ENCODE measurements at places on chromosomes 5 and 9.

DNA sequence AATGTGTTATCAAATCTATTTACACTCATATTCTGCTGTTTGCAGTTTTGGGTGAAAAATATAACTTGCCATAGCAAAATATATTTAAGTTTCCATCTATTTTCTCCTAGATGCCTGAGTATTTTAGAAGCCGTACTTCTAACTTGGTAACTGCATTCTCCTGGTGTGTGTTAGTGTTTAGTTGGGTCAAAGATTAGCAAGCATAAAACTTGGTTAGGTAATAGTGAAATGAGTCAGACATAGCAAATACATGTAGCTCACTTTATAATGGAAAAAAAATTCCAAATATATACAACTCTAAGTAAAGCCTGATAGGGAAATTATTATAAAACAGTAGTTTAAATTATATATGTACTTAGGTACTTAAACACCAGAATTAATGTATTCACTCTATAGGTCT lies 640.7 kb upstream of the ST8SIA4 start:
- no peak for DNase-seq

DNA sequence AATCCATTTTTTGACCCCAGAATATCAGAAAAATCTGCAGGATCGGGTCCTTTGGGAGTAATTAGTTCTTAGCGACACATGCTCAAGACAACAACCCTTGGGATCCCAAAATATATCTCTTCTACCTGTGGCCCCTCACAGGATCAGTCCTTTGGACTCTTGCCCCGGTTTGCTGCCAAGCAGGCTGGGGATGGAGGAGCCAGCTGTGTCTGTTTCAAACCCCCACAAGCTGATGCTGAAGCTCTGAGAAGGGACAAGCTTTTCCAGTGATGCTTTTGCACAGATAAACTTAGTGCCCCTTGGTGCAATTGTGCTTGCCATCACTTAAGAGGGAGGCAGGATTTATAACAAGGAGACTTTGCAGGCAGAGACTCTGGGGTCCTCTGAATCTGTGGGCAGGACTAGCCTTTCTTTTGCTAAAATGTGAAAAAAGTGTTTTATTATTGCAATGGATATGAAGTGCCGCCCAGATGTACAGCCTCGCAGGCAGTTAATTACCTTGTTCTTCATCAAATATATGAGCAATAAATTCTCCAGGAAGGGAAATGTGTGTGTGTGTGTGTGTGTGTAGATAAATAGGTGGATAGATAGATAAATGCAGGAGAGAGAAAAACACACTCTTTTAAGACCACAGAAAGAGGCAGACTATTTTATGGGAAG lies 9.6 kb upstream of the LHX2 start:
- no peak for DNase-seq

DNA sequence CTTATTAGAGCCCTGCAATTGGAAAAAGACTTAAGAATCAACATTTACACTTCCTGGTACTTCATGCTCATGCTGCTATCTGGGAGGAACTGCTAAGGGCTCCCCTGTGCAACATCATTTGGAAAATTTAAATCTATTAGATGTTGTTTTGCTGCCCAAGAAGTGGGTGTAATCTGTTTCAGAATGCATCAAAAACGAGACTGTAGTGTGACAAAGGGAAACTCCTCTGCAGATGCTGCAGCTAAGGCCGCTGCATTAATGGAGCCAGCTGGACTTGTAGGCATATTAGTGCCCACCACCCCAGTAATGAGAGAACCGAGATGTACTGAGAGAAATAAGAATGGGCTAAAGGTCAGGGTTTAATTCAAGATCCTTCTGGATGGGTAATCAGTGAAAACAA lies 11.1 kb upstream of the PAIP1 start:
- DNase-seq = no peak

DNA sequence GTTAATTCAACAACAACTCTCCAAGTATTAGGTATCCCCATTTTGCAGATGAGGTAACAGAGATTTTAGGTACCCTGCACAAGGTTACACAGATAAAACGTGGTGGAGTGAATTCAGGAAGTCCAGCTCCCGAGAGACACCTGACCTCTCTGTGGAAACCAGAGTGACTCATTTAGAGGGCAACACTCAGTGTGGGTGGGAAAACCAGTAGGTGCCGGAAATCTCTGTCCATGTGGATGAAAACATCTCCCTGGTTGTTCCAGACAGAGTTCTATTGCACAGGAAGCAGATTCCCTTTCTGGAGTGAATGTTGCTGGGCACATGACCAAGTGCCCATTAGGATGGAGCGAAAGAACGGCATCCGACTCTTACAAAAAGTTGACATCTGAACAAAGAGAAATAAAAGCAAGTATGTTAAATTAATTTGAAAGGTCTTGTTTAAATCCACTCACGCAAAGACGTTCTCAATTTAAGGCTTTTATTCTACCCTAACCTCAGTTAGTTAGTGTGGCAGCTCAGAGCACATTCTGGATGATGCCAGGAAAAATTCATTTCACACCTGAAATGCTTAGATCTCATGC lies 391.9 kb upstream of the WWC1 start:
- no peak for DNase-seq

DNA sequence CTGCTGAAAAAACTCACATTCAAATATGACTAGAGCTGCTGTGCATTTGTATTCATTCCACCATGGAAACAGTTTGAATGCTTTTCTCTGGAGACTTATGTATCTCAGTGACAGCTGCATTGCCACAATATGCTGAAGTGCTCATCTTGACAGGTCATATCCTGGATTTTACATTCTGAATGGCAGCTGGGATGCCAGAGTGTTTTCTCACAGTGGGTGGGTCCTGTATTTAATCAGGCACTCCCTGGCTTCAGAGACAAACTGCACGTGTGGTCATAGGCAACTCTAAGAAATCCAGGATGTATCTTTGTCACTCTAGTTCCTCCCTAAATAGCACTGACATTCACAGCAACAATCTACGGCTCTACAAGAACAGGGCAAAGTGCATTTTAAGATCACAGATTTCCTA lies 75.6 kb downstream of the ST8SIA4 start:
- DNase-seq = no peak

DNA sequence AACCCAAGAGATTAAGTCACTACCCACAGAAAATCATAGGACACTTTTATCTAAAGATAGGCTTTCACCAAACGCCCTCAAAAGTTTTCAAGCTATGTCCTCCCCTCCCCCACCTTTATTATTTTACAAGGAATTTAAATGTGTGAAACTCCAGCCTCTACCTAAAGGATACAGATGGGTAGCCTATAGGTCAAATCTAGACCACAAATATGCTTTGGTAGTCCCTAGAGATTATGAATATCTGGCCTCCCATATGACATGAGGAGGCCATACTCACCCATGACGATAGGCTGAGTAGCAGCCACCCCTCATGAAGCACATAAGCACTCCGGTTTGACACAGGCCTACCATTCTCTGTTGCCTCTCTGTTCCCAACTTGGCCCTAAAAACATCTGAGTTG lies 11.9 kb downstream of the SIL1 start:
- DNase-seq = no peak

GRCh38 chr9:82062245-82062644 lies 73.7 kb downstream of the SPATA31D1 start:
- no peak for DNase-seq

GRCh38 chr9:136985027-136985602 lies 2.3 kb downstream of the LCNL1 start:
- DNase-seq = no peak

- DNase-seq = no peak
Measured at GRCh38 chr5:40409601-40410000, 270.1 kb upstream of the PTGER4 start.

- DNase-seq = no peak
Measured at GRCh38 chr9:104775976-104776375, 12.0 kb downstream of the NIPSNAP3B start.

GRCh38 chr5:116404792-116405191 lies 169.8 kb downstream of the SEMA6A start:
- no peak for DNase-seq

- DNase-seq = no peak
Measured at GRCh38 chr5:169980418-169981053, at the start of gene INSYN2B. Gene INSYN2B, minus strand, starts transcription at chr5:169980495. Its CDS starts 96,597 bp downstream, at chr5:169883898.

GRCh38 chr5:124581738-124582560 lies 164.5 kb downstream of the ZNF608 start:
- DNase-seq = no peak

GRCh38 chr5:130216286-130216685 lies 312.0 kb downstream of the CHSY3 start:
- DNase-seq = no peak

DNA sequence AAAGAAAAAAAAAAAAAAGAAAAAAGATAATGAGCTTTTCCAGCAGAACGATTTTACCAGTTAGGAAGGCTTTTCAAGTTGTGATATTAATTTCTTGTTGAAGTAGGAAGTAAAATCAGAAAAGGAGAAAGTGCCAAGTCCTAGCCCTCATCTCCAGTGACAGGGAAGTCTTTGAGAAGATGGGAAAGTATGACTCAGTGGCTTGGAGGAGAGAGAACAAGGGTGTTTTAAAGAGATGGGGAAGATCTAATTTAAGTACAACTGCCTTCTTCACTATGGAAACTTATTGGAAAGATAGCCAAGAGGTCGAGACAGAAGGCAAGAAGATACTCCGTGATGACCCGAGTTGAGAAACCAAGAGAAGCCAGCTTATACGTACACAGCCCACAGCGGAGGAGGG lies 22.6 kb downstream of the FGF1 start:
- no peak for DNase-seq

GRCh38 chr5:143977891-143978461 lies 166.0 kb downstream of the HMHB1 start:
- DNase-seq = no peak

GRCh38 chr5:139232147-139232724 lies 34.1 kb upstream of the SIL1 start:
- DNase-seq = no peak

DNA sequence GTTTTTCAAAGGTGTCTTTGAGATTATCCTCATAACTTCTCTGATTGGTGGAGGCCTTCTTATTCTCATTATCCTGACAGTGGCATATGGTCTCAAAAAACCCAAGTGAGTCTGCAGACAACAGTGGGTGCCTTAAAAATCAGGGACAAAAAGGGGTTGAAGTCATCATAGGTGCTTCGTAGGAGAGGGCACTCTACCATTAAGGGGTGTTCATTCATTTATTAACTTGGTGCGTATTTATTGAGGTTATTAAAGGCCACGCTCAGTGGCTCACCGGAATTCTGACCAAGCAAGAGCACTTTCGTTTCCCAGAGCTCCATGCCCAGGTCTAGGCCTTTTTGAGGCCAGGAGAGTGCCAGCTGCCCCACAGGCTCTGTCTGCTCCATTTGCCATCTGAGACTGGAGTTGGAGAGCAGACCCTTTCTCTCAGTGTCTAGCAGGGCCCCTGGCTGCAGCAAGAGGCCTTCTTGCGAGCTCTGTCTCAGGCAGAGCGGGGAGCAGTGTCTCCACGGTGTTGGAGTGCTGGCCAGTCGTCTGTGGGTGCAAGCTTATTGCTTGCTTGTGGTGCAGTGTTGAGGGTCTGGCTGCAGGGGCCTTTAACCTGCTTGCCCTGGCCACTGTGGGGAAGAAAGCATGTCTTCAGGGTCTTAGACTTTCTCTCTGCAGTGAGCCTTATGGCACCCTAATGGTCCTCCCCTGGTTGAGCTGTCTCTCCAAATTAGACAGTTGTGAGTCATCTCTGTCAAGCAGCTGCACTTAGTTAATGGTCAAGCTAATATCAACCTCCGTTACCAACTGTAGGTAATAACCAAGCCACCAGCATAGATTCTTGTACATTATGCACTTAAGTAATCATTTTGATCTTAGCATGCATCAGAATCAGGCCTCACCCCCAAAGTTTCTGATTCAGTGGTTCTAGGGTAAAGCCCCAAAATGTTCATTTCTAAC lies 62.6 kb downstream of the IL31RA start:
- DNase-seq = no peak

DNA sequence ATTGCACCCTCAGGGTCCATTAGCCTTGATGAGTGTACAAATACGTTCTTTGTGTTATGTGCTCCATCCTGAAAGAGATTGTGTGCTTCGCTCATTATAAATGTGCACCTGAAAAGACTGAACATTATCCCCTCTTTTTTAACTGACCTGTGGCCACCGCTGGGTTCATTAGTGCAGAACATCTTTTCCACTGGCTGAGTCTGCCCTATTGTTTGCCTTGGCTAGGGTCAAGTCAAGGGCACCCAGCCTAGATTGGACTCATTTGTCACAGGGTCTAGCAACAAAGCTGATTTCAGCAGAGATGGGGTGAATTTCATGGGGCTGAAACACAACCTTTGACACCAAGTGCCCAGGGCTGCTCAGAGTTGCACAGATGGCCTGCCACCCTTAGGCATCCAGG lies 764.1 kb upstream of the ARRDC3 start:
- no peak for DNase-seq

DNA sequence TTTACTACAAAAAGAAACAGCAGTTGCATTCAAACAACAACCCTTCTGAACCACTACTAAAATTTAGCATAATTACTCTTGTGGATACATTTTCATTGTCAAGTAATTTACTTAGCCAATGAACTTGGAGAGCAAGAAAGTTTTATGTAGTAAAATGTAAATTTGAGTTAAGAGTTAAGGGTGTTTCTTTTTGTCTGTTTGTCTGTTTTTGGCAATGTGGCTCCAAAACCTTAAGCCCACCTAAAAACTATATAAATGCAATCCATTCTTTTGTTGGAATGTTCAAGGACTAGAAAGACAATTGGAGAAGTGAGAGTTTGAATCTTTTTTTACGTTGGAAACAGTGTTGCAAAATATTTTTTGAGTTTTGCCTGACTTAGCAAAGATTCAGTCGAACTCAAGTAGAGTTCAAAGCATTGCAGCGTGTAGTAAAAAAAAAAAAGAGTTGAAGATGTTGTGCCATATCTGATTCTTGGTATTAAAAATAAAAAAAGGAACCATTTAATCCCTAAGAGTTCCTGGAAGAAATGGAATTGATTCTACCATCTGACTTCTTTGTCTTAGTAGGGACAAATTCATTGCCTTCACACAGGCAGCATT lies 867 bp downstream of the SYK start:
- DNase-seq = no peak

GRCh38 chr9:129606161-129607026 lies 14.5 kb downstream of the C9orf50 start:
- DNase-seq = no peak

DNA sequence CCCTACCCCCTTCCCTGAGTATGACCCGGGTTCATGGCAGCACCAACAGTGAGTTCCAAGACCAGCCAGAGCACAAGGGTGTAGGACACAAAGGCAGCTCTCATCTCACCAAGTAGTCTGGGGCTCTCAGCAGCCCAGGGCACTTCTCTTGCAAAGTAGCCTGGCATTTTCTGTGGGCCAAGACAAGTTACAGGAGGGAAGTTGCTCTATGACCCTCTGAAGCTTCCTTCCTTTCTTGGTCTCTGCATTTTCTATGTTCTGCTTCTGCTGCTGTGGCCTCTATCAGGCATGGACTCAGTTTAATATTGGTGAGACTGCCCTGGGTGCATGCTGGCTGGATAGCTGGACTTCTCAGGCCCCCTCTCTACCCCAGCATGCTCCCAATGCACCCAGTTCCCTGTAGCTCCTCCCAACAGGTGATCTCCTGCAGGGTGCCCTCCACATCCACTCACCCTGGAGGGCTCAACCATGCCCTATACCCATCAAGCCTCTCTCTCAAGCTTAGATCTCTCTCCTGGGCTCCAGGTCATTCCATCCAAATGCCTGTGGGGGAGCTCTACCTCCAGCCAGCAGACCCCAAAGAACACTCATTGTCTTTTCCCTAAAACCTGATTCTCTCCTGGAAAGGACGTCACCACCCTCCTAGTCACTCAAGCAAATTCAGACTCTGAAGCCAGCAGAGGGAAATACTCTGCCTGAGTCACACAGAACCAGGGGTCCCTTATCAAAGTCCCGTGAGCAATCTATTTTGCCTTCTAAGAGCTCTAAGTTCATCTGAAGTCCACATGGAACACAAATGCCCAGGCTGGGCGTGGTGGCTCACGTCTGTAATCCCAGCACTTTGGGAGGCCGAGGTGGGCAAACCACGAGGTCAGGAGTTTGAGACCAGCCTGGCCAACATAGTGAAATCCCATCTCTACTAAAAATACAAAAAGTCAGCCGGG lies 13.8 kb downstream of the TBC1D2 start:
- no peak for DNase-seq

All from stimulated activated CD8-positive, alpha-beta memory T cell treated with anti-CD3 and anti-CD28 coated beads, Interleukin-7, amount 100 ng/mL, for 1 hour (primary cell).